Karpas-422 (cell line): ENCODE measurements at places on chromosomes 1 and 21. TPM values are rescaled to one million over a fixed set of nuclear protein-coding genes. Genes with fewer than 3 reads are reported as not detected.

- peaks cover 11% of the 10 kb centered on the region; the same call in 1 of the 2 replicates for H3K36me3 ChIP-seq
- DNase-seq = no peak
- no peak overlapping the region for H3K27ac ChIP-seq
- H3K4me3 ChIP-seq = peak overlapping the region; percentile 14; the same call in 1 of the 2 replicates
These were observed 1.8 kb downstream of the PEX11B start for GRCh38 chr1:145916745-145917144.

- H3K27ac ChIP-seq = no peak overlapping the region
- no peaks in the 10 kb centered on the region for H3K27me3 ChIP-seq
- peaks cover 33% of the 10 kb centered on the region for H3K4me1 ChIP-seq
- no peak for DNase-seq
- H3K36me3 ChIP-seq = peaks cover 60% of the 10 kb centered on the region
- no peak overlapping the region for H3K4me3 ChIP-seq
These were observed 15.2 kb upstream of the KCNQ4 start for GRCh38 chr1:40768146-40768990.

DNA sequence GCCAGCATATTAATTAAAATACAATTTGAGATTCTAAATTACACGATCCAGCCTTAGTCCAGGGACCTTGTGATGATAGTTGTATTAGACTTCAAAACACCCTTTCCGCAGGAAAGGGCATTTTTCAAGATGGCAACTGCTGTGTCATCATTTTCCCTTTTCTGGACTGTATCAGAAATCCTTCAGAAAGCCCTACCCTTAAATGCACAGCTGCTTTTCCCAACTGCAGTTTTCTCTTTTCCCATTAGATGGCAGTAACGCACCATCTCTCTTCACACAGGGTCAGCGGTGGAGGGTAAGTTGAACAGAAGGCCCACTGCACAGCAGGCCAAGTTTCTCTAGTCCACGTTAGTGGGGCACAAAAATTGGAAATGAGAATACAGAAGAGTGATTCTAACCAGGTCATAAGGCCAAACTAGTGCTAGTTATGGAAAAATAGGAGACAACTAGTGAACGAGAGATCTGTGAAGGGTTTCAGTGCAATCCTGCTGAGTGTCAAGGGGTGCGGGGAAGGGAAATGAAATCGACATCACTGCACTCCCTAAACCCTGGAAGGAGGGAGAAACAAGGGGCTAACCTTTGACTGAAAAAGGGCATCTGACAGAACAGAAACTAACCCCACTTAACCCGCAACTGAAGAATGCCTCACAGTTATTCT, 22.1 kb upstream of the TDRD10 start:
- H3K27ac ChIP-seq = no peak overlapping the region
- H3K4me1 ChIP-seq = peaks cover 17% of the 10 kb centered on the region

GRCh38 chr21:32457962-32458361, 45.5 kb downstream of the EVA1C start:
- H3K4me1 ChIP-seq = no peaks in the 10 kb centered on the region
- no peak overlapping the region for H3K4me3 ChIP-seq
- no peak for DNase-seq
- H3K27ac ChIP-seq = no peak overlapping the region
- no peaks in the 10 kb centered on the region for H3K27me3 ChIP-seq
- H3K36me3 ChIP-seq = no peaks in the 10 kb centered on the region

The FCGR1A gene
- not detected in 2 replicates for total RNA-seq

The FAM151A gene
- total RNA-seq = not detected in 2 replicates

DNA sequence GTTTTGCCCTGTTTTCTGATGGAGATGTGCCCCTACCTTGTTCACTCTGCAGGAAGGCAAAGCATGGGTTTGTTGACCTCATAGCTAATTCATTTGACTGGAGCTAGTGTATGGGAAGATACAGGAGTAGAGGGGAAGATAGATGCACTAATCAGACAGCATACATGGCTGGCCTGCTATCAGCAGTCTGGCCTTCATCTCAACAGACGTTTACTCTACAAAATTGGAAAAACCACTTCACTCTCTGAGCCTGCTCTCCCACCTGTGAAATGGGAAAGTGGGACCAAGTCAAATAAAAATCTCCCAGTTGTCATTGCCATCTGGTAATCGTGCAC, 235.2 kb upstream of the RAB4A start:
- no peak overlapping the region for H3K27ac ChIP-seq
- peaks cover 11% of the 10 kb centered on the region for H3K4me1 ChIP-seq
- H3K27me3 ChIP-seq = no peaks in the 10 kb centered on the region
- no peaks in the 10 kb centered on the region for H3K36me3 ChIP-seq
